ENCODE measurements at places on chromosomes 1 and 21.

- DNase-seq: no peak
Measured at GRCh38 chr1:81437649-81438048, 363.1 kb upstream of the ADGRL2 start.

- no peak for DNase-seq
Measured at GRCh38 chr1:155105604-155106011, 22.1 kb upstream of the EFNA1 start.

- no peak for DNase-seq
Measured at GRCh38 chr1:218674280-218674773, 329.2 kb downstream of the TGFB2 start.

DNA sequence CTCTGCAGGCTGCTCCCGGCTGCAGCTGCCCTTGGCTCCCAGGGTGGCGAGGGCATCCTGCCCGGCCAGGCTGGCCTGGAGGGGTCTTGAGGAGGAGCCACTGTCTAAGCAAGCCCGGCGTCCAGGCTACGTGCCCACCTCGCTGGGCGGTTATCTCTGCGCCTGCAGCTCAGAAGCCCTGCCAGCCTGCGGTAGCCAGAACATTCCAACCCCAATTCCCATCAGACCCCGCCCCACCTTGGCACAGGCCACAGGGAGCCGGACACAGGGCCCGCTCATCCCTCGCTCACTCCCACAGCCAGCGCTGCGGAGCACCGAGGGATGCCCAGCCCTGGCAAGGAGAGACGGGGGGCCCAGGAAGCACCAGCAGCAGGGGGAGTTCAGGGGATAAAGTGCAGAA is 53.9 kb downstream of the MEGF6 start:
- DNase-seq: no peak

DNA sequence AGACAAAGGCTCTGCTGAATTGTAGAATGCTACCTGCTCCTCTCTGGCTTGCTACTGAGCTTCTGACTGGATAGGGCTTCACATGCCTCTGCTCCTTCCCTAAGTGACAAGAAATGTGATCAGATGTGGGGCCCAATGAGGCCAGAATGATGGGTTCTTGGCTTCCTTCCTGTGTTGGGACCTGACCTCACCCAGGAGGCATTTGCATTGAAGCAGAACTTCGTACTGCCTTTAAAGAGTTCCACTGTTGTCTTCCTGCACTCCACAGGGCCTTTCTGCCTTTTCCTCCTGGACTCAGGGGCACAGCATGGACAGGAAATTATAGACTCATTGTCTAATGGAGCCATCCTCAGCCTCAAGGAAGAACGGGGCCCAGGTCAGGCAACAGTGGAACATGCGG is 14.3 kb downstream of the ZNF670 start:
- DNase-seq: no peak

DNA sequence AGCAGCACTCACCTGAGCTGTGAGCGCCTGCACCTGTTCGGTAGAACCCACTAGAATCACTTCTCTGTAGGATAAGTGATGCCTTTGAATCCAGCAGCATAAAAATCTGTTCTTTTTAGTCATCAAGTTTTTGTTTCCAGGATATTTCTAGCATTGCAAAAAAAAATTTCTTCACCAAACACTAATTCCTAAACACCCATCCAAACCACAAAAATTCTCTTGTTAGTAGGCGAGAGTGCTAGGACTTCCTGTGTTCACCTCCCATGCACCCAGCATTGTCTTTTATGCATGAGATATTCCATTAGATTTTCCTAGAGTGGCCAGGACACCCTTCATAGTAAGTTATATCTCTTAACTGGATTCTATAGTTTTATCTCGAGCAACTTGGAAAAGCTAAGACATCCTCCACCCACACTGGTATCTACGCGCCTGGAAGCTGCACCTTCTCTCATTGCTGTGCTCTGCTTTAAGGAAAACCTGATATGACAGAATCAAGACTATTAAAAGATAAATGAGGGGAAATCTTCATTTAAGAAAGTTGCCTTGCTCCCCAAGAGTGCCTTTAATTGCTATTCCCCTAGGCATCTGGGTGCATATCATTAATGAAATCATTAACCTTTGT is 12.3 kb downstream of the SERTAD4 start:
- DNase-seq: no peak

- DNase-seq: no peak
Measured at GRCh38 chr1:9798236-9799130, 25.3 kb downstream of the CLSTN1 start.

DNA sequence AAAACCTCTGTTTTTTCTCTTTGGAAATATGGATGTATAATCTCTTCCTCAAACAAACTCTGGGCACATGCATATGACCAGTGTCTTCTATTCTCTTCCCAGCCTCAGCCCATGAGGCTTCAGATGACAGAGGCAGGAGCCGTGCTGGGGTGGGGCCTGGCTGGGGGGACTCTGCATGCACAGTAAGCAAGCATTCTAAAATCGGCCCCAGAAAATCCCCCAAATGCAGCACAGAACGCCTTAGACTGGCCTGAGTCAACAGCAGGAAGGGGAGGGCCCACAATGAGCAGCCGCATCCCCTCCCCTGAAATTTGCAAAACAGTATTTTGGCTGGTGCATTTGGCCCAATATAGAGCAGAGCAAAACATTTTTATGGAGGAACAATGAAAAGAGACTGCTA is 47.8 kb downstream of the ITPKB start:
- DNase-seq: peak; percentile 64

GRCh38 chr1:56095696-56096665 is 483.4 kb downstream of the PLPP3 start:
- no peak for DNase-seq

- DNase-seq: no peak
Measured at GRCh38 chr1:210655511-210655910, 326.8 kb downstream of the HHAT start.

DNA sequence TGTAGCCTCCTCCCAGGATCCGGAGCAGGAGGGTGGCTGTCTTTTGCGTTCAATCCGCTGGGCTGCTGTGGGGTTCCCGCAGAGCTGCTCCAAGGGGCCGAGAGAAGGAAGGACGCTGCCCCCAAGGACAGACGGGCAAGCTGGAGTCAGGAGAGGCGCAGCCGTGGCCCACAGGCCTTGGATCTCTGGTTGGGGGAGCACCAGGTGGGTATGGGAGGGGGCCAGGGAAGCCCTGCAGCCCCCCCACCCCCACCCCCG is 15.9 kb upstream of the SKI start:
- DNase-seq: no peak

GRCh38 chr1:183226361-183226760 is 40.3 kb downstream of the LAMC2 start:
- DNase-seq: no peak

DNA sequence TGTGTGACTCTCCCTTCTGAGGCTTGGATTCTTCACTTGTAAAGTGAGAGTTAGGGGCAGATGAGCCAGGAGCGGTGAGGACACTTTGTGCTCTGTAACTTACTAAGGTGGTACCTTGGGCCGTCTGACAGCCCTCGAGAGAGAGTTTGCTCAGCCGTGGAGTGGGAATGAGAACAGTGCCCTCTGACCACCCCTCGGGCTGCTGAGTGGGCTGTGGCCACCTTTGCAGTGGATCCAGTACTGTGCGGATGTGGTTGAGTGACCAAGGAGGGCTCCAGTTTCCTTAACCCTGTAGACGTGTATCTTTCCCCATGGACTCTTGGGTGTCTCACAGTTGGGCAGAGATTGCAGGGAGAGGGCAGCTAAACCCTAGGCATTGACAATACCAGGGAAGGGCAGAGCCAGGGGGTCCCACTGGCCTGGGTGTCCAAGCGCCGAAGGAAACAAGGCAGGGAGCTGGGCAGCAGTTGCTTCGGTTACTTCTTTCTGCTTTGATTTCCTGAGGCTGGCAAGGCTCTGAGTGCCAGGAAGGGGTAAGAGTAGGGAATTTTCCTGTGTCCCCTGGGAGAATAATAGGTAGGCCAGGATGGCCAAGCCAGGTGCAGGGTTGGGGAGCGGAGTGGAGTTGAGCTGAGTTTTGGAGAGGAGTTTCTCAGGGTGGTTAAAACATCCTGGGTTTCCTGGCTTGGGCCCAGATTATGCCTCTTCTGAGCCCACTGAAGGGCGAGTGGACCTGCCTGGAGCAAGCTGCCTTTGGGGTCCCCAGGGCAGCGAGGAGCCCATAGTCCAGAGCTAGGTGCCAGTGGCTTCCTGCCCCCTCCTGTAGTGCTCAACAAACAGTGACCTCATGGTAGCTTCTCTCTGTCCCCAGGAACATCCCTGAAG is 27.6 kb downstream of the HMGCS2 start:
- DNase-seq: no peak

- DNase-seq: no peak
Measured at GRCh38 chr21:16004523-16004922, 274.7 kb downstream of the USP25 start.

GRCh38 chr21:44297525-44298290 is 2.1 kb upstream of the PFKL start:
- DNase-seq: peak; percentile 81

DNA sequence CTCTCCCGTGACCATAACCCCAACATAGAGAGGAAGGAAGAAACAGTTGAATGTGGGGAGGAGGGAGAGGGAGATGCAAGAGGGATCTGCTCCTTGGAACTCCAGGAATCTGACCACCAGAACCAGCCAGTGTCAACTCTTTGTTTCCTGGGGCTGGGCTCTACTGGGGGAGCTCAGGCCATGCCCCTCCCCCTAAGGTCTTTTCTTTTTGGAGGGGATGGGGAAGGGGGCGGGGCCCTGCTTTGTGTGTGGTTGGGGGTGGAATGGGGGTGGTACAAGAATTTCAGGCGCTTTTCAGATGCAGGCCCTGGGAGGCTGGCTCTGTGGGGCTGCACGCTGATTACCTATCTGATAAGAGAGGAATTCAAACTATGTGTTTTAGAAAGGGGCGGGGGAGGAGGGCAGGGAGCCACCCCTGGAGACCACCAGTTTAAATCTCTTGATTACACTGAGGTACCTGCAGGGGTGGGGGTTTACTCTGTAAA is 8.3 kb downstream of the LIN28A start:
- DNase-seq: no peak

- DNase-seq: no peak
Measured at GRCh38 chr1:224543453-224543852, 72.7 kb upstream of the CNIH3 start.

DNA sequence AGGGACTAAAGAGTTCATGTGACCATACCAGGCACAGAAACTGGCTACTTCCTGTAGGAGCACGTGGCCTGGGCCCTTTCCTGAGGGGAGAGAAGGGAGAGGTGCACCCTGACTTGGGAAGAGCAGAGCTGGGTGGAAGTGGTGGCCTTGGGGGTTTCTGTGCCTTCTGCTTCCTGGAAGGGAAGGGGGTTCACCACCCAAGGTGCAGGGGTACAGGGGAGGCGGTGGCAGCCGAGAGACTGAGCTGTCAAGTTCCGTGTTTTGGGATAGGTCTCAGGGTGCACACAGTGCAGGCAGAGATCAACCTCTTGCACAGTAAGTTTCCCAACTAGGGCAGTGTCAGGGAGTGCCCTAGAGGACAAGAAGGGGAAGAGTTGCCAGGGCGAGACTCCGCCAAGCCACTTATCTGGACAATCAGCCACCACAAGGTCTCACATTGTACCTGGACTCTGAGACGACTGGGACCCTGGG is 10.1 kb downstream of the HECTD3 start:
- no peak for DNase-seq

DNA sequence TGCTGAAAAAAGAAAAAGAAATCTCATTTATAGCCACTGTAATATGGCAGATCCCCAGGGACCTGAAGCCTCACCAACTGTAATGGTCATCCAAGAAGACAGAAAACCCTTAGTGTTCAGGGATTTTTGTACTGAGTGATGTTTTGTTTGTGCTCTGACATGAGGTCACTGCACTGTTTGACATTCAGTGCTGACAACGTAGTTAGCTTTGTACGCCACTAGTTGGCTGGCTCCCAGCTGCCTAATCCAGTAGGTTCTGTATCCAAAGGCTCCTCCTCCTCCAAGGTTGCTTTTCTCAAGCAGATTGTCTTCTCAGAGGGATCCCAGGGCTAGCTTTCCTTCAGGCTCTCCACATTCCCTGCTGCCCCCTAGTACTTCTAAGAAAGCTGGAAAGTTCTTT is 9.5 kb upstream of the YRDC start:
- no peak for DNase-seq

DNA sequence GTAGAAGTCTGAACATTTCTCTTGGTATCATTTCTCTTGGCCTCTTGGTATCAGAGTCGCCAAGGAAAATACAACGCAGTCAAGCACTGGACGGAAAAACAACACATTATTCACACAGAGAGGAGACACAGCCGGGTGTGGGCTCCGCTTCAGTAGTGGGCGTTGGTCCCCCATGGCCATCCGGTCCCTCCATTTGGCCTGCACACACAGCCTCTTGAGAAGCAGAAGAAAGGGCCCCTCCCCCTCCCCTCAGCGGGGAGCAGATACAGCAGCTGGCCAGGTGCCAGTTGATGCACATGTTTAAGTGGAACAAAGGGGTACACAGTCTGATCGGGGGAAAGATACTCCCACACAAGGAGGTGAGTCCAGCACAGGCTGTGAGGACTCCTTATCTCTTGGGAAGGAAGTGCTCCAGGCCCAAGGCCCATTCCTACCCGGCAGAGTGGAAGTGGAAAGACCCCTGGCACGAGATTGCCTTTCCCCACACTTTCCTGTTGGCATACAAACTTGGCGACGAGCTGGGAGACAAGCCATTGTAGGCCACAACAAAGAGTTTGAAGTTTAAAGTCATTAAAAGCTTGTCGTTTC is 311.3 kb downstream of the FAM72C start:
- no peak for DNase-seq
